ENCODE measurements at places on chromosomes 5 and 9. TPM values are rescaled to one million over a fixed set of nuclear protein-coding genes. Genes with fewer than 3 reads are reported as not detected.

C9orf72 gene
- total RNA-seq = 38.6 TPM

TUSC1 gene
- total RNA-seq = 16.5 TPM

CDH6 gene
- total RNA-seq = 50.9 TPM

OR2S2 gene
- total RNA-seq = not detected

GRCh38 chr5:66010476-66010875 is 84.1 kb downstream of the ERBIN start:
- DNase-seq = no peak

- no peak for DNase-seq
Observed at GRCh38 chr9:92682269-92682668, 12.3 kb upstream of the IPPK start.

- DNase-seq = no peak
Observed at GRCh38 chr5:79686799-79687198, 2.8 kb upstream of the CMYA5 start.

DNA sequence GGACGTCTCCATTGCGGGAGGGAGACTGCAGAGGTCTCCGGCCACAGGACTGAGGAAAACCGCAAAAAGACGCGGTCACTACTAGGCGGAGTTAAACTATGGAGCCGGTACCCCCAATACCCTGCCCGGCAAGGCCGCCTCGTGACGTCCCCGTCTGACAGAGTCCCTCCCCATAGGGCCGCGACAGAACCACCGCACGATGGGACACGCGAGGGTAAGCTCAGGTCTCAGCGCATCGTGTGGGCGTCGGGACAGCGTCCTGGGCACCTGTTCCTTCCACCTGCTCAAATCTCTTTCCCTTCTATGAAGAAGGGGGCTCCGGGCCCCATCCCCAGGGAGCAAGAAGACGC is 35.2 kb upstream of the GLDC start:
- no peak for DNase-seq

DNA sequence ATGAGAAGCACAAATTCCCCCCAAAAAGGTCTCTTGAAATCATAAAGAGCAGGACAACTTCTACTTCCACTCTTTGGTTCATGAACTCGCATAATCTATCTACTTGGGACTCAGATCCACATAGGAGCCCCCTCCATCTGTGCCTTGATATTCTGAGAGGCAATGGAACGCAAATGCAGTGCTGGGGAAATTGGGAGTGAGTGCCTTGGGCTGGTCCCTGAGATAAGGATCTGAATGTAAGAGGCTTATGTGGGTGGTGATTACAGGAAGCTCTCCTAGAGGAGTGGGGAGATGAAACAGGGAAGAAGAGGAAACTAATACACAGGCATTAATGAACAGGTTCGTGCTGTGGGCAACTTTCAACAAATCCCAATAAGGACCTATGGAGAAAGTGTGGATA is 285.6 kb downstream of the RASEF start:
- no peak for DNase-seq

GRCh38 chr9:91208419-91208745 is 153.3 kb downstream of the AUH start:
- no peak for DNase-seq

GRCh38 chr5:89147031-89147430 is 264.0 kb upstream of the MEF2C start:
- DNase-seq = no peak

- DNase-seq = no peak
Observed at GRCh38 chr5:2705861-2706260, 45.6 kb downstream of the IRX2 start.

GRCh38 chr9:81053298-81054025 is 635.9 kb downstream of the TLE1 start:
- DNase-seq = no peak

DNA sequence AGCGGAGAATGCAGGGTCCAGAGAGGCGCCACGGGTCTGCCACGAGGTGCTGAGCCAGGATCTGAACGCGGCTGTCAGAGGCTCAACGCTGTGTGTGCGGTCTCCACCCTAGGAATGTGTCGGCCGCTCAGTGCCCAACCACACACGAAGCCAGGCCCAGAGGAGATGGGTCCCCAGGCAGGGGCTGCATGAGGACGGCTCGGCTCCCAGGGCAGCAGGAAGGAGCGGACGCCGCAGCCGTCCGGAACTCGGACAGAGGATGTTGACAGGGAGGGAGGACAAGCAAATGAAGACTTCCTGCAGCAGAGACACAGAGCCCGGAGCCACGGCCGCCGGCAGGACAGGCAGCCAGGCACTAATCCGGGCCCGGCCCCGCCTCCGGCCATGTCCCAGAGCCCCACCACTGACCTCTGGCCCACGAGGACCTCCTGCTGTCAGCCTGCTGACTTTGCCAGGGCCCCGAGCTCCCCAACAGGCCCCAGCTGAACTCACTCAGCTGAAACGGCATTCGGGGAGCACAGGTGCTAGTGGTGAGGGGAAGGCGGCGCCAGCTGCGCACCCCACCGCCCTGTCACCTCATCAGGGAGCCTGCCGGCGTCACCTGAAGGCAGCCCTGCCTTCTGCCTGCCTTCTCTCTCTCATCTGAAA is 12.7 kb downstream of the VAV2 start:
- no peak for DNase-seq

GRCh38 chr5:94157704-94158539 is 416.5 kb upstream of the POU5F2 start:
- no peak for DNase-seq
